Epithelial cell of proximal tubule (primary cell): ENCODE measurements at places on chromosomes 16 and 17. TPM values are rescaled to one million over a fixed set of nuclear protein-coding genes. Genes with fewer than 3 reads are reported as not detected.
A peak's percentile ranks its signal among the peaks of the same experiment; 100 is the strongest.

DNA sequence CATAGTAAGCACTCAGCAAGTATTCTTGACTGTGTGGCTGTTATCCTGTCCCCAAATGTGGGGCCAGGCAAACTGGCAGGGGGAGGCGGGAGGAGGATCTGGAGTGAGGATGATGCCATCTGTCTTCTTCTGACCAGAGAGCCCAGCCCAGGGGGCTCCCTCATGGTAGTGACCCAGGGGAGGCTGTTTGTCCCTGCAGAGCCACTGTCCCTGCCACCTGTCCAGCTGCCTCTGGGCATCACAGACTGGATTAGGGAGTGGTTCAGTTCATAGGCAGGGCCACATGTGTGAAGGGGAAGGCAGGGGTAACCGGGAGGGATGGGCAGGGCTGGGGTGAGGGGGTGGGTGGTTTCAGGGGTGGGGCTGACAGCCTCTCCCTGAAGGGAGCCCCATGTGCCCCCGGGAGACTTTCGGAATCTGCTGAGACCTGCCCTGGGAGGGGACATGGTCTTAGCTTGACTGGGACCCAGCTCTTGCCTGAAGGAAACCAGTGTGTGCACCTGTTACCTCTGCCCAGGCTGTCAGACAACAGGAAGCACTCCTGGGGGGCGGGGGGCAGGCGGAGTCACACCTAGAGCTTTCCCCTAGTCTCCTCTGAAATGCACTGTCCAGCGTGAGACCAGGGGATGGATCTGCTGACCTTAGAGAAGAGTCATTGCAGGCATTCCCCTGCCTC lies 15.2 kb downstream of the ARHGAP23 start:
- DNase-seq = no peak

DNA sequence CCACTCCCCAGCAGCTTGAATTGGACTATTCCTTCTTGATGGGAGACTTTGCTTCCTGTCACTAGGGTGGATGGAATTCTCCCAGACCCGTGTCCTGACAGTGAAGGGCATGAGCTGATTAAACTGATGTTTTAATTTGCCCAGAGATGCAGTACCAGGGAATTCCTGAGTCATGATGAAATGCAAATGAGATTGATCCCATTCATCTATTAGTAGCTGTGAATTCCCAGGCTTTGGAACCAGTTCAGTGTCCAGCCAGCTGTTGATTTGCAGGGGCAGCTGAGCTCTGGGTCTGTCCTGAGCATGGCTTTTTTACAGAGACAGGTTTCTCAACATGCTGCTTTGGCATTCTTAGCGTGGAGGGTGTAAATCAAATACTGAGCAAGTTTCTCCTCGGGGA lies 157.9 kb downstream of the PITPNC1 start:
- peak; percentile 23 for DNase-seq

- DNase-seq = no peak
Observed at GRCh38 chr17:61393904-61394629, 5.6 kb upstream of the TBX2 start.

GRCh38 chr16:8173111-8173644 lies 417.1 kb downstream of the TMEM114 start:
- peak; percentile 18 for DNase-seq

The IGFALS gene
- total RNA-seq = 2.6 TPM in 1 of 2 replicates, not detected in the other

The UTS2R gene
- total RNA-seq = not detected in 2 replicates

The SEPTIN12 gene
- total RNA-seq = not detected in 2 replicates

The HSPB9 gene
- not detected in 2 replicates for total RNA-seq

The CRYM gene
- total RNA-seq = 0.14 and 17.0 TPM in 2 replicates

The ST6GALNAC2 gene
- total RNA-seq = 1.4 and 2.9 TPM in 2 replicates

The TUBB3 gene
- 833 and 996 TPM in 2 replicates for total RNA-seq

The ZNF423 gene
- total RNA-seq = 0.22 and 0.69 TPM in 2 replicates
